NCI-H446 (cell line): ENCODE measurements at places on chromosomes 12 and 14.

DNA sequence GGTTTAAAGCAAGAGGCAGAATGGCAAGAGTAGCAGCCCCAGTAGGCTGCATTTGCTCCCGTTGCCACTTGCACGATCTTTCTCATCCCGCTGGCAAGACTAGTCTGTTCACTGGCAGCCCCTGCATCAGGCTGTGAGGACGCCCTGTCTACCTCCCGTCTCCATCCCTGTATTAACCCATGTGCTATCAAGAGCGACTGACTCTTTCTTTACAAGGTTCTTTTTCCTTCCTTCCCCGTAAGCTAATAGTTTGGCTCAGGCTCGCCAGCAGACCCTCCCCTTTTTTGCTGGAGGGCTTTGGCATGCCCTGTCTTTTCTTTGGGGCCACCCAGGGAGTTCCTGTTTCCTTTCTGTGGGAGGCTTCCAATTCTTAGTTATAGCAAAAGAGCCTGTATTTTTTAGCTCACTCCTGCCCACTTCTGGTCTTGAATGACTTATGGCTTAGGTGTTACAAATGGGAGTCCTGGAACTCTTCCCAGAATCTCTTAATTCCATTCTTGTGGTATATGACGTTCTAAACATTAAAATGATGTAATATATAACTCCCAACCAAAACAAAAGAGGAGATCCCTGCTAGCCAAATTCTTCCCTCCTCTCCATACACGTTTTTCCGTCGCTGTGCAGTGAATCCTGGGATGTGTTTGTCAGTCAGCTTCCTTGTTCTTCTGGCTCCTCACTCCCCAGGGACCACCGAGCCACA is 149.0 kb downstream of the PRKCH start:
- peak; percentile 26 for DNase-seq

GRCh38 chr12:49868449-49868848 is 25.5 kb upstream of the BCDIN3D start:
- DNase-seq: no peak

GRCh38 chr12:124179936-124180607 is 114.8 kb upstream of the RFLNA start:
- no peak for DNase-seq

- no peak for DNase-seq
Measured at GRCh38 chr12:6836851-6837250, 3.9 kb upstream of the GNB3 start.

DNA sequence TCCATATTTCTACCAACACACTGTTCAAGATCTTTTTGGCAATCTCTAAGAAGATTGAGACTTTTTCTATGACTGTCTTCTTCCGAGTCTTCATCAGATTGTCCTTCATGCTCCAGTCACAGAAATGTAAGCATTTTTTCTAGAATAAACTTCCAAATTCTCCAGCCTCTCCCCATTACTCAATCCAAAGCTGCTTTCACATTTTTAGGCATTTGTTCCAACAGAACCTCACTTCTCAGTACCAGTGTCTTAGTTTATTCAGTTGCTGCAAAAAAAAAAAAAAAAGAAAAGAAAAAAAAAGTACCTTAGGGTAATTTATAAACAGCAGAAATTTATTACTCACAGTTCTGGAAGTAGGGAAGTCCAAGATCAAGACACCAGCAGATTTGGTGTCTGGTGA is 290.8 kb upstream of the NOVA1 start:
- DNase-seq: no peak

DNA sequence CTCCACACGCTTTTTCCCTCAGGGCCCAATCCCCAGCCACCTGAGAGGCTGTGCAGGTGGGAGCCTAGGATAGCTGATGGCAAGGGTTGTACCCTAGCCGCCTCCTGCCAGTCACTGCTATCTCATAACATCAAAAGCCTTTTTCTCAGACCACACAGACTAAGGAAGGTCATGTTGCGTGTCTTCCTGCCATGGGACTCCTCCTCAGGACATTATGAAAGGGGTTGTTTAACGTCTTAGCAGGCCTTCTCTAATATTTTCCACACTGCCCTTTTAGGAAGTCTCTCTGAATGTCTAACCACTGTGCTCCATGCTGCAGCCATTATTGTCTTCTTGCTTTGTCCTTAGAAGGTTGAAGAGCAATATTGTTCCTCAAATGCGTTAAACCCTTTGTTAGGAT is 7.6 kb upstream of the SMUG1 start:
- no peak for DNase-seq

GRCh38 chr14:22549981-22550673 is 38.9 kb downstream of the DAD1 start:
- no peak for DNase-seq

DNA sequence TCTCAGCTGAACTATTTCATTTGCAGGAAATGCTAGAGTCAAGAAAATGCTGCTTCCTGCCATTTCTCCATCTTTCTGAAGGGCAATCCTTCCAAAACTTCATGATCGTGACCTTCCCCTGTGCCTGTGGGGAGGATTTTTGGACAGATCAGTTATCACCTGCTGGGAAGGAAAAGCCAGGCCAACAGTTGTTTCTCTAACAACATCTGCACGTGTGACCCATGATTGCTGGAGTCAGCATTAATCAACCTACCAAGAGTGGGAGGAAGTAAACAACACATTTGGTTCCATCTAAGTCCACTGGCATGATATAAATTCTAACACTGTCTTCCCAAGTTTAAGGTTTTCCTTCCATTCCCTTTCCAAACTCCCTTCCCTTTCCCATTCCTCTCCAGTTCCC is 172.7 kb downstream of the APAF1 start:
- DNase-seq: no peak

DNA sequence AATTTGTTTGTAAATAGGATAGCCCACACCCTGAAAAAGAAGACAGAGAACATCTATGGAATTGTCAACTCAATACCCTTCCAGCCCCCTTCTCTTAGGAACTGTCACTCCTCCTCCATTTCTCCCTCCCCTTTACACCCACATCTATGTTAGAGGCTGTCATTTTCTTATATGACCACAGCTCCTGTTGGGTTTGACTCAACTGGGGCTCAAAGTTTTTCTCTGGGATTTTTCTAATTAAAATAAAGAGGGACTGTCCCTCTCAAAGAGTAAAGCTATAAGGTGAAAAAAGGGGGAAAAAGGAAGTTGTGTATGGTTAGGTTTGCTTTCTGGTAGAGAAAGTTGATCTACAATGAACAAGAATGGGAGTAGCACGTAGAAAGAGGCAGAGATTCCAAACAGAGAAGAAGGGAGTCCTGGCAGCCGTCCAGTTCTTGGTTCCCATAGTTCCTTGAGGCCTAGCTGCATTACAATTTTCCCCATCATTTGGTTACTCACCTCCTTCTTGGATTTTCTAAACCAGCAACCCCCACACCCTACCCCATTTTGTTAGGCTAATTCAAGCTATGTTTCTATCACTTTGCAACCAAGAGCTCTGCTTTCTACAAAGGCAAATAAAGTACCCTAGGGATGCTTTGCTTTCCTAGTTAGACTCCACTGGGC is 44.3 kb upstream of the STK38L start:
- DNase-seq: no peak

DNA sequence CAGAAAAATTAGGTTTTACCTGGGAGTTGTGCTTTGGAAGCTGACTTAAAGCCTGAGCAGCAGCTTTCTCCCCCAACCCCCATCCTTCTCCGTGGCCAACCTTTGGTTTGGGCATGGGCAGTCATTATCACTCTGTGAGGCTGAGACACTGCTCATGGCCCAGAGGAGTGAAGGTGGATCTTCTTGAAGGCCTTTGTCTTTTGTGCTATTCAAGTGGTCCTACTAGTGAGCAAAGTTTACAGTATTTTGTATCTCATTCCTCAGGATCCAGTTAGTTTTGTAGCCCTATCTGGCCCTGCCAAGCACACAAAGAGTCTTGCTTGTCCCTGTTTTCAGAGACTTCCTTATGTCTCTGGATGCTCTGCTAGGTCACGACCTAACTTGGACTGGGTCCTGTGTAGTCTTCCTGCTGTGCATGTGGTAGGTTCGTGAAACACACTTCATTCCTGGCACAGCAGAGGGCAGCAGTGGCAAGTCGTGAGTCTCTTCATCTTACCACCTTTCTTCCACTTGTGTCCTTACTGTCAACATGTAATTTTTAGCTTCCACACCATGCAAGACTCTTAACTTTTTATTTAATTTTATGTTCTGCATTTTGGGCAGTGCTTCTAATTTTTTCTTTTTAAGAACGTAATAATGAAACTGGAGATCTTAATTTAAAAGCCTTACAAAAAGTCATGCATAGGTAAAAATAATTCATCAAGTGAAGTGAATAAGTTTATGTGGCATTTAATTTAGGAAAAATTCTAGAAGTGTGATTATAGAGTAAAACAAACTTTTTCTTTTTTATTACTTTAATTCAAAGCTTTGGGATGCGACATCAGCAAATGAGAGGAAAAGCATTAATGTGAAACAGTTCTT is 53.7 kb downstream of the APAF1 start:
- peak; percentile 55 for DNase-seq

- DNase-seq: no peak
Measured at GRCh38 chr14:72909163-72909562, 15.3 kb upstream of the DPF3 start.

DNA sequence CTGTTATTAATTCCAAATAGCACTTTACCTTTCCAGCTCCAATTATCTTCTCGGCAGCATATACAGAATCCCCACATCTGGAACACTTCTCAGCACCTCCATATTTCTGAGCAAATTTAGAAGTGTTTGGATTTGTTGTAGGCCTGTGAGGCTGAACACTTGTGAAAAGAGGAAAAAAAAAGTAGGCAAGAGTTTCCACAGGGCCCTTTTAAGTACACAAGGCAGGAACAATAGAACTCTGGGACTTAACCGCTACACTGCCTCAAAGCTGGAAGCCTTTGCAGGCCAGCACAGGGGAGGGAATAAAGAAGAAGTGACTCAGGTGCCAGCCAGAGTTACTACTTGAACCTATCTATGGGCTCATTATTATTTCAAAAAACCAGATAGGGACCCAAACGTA is 18.6 kb downstream of the CSRP2 start:
- DNase-seq: no peak

- no peak for DNase-seq
Measured at GRCh38 chr12:109430244-109430643, 46.9 kb downstream of the KCTD10 start.

DNA sequence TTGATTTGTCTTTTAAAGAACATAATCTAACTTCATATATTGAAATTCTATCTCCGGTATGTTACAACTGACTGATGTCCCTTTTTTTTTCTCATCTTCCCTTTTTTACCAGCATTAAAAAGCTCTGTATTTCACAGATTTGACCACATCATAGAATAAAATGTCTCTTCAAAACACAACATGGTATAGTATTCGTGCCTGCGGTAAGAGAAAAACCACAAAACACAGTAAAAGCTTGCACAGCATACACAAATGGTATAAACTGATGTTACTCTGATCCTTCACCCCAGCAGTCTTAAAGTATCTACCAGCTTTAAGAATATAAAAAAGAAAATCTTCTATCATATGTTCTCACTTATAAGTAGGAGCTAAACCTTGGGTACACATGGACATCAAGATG is 83.4 kb downstream of the HECTD1 start:
- DNase-seq: no peak

- no peak for DNase-seq
Measured at GRCh38 chr12:19596434-19597166, 157.3 kb downstream of the AEBP2 start.

GRCh38 chr12:92393504-92393903 is 247.9 kb upstream of the BTG1 start:
- no peak for DNase-seq

- DNase-seq: no peak
Measured at GRCh38 chr12:38783304-38783703, 122.1 kb downstream of the CPNE8 start.

DNA sequence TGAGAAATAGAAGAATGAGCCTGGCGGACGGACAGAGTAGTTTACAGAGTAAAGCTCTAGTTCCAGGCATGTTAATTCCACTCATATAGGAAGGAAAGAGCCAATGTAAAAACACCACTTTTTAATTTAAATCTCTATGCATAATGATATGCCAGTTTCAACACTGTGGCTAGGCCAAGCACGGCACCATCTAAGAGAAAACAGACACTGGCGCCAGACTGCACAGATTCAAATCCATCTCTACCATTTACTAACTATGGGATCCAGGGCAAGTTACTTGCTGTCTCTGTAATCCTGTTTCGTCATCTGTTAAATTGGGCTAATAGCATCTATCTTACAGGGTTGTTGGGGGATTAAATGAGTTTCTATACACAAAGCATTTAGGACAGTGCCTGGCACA is 27.5 kb downstream of the RMST start:
- DNase-seq: no peak

DNA sequence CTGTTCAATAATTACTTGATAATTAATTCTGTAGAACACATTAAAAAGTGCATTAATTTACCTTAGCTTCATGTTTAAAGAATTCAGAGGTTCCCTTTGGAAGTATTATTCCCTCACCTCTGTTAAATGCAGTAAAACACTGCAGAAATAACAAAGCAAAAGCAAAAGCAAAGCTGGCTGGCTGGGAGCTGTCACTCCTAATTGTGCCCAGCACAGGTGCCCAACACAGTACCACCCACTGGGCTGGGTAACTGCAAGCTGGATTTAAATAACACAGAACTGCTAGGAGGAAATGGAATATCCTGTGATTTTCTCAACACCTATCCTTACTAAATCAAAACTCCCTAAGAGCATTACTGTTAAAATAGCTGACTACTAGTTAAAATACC is 72.6 kb downstream of the SLC2A13 start:
- DNase-seq: no peak

DNA sequence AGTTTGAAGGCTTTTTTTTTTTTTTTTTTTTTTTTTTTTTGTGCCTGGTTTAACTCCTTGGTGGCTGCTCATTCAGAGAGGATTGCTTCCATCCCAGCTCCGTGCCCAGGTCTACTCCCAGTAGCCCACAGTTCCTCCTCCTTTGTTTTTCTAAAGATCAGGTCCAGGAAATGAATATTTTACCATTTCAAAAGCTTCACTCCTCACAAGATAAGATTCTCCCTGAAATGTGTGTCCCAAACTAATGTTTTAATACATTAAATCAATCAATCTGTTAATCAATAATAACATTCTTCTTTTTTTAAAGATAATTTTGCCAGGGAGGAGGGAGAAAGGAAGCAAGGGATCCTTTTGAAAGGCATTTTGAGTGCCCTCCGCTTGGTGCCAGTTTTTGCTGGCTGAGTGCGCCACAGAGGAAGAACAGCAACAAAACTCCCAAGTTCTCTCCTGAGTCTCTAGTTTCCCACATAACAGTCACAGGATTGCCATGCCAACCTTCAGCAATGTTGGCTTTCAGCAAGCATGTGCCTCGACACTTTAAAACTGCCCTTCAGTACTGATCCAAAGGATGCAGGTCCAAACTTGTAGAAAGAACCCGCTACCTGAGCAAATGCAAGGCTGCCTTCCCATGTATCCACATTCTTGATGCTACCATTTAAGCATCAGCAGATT is 99.2 kb downstream of the RMST start:
- no peak for DNase-seq

DNA sequence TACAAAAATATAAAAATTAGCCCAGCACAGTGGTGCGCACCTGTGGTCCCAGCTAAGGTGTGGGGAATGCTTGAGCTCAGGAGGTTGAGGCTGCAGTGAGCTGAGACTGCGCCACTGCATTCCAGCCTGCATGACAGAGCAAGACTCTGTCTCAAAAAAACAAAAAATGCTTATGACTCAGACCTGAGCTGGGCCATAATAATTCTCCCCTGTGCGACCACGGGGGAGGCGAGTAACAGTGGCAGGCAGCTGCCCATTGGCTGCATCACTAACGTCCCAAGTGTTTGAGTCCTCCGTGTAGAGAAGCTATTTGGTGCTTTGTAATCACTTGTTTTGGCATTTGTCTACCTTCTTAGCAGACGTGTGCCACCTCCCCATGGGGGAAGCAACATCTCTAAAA is 24.9 kb downstream of the PSMC1 start:
- no peak for DNase-seq
